ENCODE measurements at places on chromosomes 6 and 20.

GRCh38 chr6:142671791-142672190 is 273.2 kb downstream of the HIVEP2 start:
- no peak for DNase-seq

- DNase-seq: no peak
Measured at GRCh38 chr6:22294301-22294700, 2.5 kb downstream of the PRL start.

DNA sequence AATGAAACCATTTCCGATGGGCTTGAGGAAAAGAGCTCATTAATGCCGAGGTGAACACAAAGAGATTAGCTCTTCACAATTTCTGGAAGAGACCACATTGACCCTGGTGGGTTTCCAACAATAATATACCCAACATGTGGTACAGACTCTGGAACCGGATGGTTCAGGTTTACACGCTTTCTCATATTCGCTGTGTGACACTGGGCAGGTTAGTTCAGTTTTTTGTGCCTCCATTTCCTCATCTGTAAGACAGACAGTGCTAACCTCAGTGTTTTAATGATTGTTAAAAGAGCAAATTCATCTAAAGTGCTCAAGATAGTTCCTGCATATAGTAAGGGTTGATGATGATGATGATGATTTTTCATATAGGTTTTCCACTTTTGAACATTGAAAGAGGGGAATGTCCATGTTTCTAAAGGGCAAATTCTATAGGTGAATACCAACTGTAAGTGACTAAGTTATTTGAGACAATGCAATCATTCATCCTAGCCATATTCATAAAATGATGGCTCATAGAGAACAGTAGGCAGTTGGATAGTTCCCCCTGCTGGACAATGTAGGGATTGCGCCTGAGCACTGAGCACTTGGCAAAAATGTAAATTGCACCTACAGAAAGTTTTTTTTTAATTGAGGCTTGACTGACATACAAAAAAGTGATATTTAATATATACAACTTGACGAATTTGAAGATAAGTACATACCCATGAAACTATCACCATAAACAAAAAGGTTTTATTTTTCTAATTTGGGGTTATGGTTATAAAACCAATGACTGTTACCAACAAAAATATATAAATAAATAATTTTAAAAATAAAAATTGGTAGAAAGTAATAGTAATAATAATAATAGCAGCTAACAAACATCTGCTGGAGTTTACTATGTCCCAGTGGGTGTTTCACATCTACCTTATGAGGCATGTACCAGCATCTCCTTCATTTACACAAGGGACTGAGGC is 2.1 kb upstream of the PERP start:
- DNase-seq: peak; percentile 72

DNA sequence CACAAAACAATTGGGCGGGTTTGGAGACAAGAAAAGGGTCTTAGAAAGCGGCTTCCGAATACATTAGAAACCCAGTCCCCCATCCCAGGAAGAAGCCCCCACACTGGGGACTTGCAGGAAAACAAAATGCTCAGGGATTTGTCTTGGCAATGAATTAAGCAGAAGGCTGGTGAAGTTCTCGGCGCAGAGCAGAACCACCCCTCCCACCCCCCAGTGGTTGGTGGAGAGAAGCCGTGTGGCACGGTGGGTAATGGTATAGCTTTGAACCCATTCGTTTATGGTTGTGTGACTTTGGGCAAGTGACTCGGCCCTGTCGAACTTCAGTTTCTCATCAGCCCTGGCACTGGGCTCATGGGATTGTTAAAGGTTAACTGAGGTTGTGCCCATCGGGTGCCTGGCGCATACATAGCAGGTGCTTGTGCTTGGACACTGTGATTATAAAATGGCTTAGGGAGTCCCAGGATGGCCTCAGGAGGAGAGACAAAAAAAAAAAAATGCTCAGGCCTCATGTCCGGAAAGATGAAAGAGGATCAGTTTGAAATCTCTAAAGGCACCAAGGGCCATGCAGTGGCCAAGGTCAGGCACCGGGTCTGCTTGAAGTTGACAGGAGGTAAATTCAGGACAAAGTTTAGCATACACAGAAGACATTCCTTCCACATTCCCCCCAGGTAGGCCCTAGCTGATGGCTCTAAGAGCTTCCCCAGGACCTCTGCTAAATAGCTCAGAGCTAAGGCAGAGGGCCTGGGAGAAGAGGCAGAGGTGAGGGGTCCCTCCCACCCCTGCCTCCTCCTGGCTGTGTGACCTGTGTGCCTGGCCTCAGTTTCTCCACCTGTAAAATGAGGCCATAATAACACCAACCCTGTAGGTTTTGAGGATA is 120.1 kb upstream of the PTPN1 start:
- no peak for DNase-seq

DNA sequence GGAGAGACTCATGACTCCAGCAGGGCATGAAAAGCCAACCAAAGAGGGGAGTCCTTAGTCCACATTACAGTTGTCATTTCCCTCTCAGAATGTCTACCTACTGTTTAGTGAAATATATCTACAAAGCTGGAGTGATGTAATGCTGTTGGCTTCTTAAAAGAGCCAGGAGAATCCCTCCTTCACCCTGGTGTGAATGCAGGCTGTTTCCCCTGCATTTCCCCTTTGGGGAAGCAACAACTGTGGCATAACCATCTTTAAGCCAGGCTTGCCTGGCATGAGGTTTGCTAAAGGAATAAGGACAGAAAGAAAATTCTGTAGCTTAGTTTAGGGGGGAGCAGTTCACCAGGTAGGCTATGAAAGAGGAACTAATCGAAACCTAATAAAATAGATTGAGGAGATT is 129.5 kb downstream of the CRYBG1 start:
- no peak for DNase-seq

DNA sequence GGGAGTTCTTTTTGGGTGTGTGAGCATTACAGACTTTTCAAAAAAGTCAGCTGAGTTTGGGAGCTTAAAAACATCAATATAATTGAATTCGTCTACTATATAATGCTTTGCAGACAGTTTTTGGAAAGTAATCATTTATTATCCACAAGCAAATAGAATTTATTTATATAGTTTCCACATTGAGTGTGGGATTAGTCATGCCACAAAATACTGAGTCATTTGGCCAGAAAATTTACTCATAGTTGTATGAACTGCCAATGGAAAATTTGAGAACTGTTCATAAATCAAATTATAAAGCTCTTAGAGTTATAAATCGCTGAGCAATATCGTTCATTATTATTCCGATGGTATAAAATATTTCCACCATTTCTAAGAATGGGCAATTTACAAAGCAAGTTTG is 5.0 kb downstream of the BEND6 start:
- no peak for DNase-seq

DNA sequence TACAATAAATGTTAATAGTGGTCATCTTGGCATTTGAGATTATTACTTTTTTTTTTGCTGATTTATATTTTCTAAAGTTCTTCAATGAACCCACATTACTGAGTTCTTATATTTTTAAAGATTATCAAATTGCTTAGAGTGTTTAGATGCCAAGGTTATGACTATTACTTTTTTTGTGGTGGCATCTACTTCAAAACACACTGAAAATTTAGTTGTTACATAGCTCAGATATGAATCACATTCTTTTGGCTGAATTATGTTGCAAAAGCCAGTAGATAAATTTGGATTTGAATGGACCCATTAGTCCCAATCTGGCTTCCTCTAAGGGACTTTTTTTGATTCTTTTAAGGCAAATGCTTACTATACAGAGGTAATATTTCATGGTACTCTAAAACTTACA is 8.9 kb downstream of the UTRN start:
- DNase-seq: no peak

- DNase-seq: no peak
Measured at GRCh38 chr6:159110013-159110412, 59.2 kb upstream of the FNDC1 start.

GRCh38 chr6:15327271-15327670 is 81.4 kb downstream of the JARID2 start:
- DNase-seq: peak; percentile 15

- DNase-seq: no peak
Measured at GRCh38 chr20:41394931-41395666, 28.5 kb upstream of the EMILIN3 start.

GRCh38 chr6:62721408-62721807 is 435.4 kb upstream of the KHDRBS2 start:
- no peak for DNase-seq

- no peak for DNase-seq
Measured at GRCh38 chr6:25504661-25505060, 147.4 kb upstream of the SCGN start.

GRCh38 chr20:19449051-19449450 is 236.6 kb downstream of the SLC24A3 start:
- no peak for DNase-seq

DNA sequence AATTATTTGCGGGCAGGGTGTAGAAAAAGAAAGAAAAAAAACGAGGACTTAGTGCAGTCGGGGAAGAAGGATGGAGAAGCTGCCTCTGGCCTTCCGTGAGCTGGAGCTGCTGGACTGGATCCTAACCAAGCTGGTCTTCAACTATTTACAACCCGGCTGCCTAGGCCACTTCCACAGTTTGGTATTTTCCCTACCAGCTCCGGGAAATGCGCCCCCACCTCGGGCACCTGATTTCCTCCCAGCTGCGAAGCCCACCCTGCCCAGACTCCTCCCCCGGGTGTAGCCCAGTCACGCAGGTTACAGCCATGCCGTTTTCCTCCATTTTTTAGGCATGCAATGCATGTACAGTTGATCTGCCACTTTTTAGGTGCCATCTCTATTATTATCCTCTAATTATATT is 21.2 kb downstream of the THEMIS start:
- no peak for DNase-seq

GRCh38 chr6:170371588-170371987 is 65.0 kb downstream of the FAM120B start:
- no peak for DNase-seq

DNA sequence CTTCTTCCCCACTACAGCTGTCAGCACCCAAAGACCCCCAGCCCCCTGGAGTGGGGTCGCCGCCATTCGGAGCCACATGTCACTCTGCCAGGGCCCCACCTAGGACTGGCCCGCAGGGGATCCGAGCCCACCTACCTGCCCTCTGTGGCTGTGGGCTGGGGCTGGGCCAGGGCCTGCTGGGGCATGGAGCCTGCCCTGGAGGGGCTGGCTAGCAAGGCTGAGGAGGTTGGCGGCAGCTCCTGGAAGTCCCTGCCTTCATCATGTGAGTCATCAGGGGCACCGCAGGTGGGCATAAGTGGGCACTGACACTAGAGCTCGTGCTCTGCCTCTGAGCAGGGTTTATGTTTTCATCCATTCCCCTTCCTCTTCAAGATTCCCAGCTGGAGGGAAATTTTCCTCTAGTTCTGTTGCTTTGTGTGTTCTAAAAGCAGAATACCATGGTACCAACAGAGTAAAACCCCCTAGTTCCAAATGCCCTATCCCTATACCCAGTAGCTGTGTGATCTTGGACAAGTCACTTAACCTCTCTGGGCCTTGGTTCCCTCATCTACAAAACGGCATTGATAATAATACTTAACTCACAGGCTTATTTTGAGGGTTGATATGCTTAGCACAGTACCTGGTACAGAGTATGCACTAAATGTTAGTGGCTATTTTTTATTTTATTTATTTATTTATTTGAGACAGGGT is 8.7 kb upstream of the FANCE start:
- no peak for DNase-seq

DNA sequence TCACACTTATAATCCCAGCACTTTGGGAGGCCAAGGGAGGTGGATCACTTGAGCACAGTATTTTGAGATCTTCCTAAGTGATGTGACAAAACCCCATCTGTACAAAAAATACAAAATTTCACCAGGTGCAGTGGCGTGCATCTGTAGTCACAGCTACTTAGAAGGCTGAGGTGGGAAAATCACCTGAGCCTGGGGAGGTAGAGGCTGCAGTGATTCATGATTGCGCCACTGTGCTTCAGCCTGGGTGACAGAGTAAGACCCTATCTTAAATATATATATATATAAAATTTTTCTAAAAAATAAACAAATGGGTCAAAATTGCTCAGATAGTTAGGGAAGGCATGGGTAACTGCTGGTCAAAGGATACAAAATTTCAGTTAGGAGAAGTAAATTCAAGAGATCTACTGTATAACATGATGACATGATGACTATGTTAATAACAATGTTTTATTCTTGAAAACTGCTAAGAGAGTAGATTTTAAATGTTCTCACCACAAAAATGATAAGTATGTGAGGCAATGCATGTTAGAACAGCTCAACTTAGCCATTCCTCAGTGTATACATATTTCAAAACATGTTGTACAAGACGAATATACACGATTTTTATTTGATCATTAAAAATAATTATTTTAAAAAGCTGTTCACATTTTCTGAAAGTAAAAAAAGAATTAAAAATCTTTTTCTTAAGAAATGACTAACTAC is 24.4 kb downstream of the TBC1D32 start:
- DNase-seq: no peak

DNA sequence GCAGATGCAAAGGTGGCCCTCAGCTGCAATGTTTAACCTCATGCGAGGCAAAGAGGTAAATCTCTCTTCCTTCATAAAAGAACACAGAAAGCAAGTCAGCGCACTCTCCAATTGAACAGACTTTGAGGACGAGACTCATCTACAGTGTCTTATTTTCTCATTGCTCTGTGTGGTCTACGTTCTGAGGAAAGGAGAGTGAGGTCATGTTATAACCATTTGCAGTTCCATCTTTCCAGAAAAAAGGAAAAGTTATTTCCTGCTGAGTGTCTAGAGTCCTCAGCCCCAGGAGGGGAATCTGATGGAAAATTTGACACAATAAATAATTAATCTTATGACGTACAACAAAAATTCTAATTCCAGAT is 35.6 kb upstream of the THBS2 start:
- no peak for DNase-seq

DNA sequence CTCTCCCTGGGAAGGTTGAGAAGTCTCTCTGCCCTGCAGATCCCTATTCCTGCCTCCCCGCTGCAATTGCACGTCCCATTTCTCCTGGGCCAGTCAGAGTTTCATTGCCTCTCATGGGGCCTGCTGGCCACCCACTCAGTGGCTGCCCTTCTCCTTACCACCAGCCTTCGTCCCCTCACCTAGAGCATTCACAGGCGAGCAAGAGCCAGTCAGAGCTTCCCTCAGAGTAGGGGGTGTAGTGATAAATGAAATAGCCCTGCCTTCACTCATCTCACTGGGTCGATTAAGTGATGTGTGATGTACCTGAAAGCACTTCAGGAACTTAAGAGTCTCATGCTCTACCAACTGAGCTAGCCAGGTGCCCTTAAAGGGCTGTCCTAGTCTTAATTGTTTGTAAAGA is 52.0 kb upstream of the FANCE start:
- no peak for DNase-seq

DNA sequence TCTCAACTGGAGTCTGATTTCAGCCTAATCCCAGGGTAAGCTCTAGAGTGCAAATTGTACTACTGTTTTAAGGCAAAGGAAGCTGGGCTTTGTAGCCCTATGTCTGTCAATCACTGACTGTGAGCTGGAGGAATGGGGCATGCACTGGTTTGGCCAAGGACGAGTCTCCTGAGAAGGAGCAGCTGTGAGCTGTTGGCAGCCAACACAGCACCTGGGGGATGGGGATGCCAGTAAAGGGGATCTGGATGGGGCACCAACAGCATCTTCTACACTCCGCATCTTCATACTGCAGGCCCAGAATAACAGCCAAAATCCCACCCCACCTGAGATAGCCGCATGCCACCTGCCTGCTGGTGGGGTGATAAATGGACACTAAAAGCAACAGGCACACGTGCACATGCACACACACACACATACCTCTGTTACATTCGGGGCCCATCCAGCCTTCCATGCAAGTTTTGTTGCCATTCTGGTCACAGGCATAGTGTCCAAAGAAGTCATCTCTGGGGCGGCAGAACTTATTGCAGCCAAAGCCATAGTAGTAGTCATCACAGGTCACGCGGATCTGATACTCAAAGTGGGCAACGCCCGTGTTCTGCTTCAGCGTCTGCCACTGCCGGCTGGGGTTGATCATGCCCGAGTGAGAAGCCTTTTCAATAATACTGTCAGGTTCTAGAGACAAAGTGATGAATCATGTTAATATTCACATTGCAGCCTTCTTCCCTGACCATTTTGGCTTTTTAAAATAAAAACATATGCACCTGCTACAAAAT is 15.6 kb downstream of the JAG1 start:
- no peak for DNase-seq

Data from stimulated activated CD4-positive, alpha-beta T cell treated with anti-CD3 and anti-CD28 coated beads, Interleukin-4, amount 100 ng/mL, for 4 hours (primary cell).